ENCODE measurements at places on chromosomes 16 and 17. TPM values are rescaled to one million over a fixed set of nuclear protein-coding genes. Genes with fewer than 3 reads are reported as not detected.

The ADAM11 gene
- not detected for total RNA-seq

The MMP25 gene
- total RNA-seq, result 1.1 TPM

The KRTAP4-9 gene
- total RNA-seq, result not detected

The FOXL1 gene
- 4.2 TPM for total RNA-seq

The FBXL16 gene
- 3.1 TPM for total RNA-seq

- peak; percentile 67 for DNase-seq
These were observed 12.8 kb downstream of the PIMREG start for GRCh38 chr17:6456914-6457687.

- no peak for DNase-seq
These were observed 29.0 kb downstream of the RTN4RL1 start for GRCh38 chr17:1995907-1996799.

- no peak for DNase-seq
These were observed 6.0 kb downstream of the USP36 start for GRCh38 chr17:78834571-78834970.

DNA sequence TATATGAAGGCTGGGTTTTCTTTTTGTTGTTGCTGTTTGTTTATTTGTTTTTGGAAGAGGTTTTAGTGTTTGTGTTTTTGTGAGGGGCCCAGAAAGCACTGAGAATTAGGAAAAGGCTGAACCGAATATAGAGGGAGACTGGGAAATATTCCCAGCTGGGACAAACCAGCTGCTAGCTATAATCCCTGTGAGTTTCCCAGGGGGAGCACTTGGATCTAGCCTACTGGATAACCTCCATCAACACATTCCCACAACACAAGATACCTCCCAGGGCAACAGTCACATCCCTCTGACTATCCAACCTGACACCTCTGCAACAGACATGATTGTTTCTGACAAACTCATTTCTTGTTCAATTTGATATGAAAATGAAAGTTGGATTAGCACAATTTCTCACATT is 16.7 kb downstream of the CDH11 start:
- no peak for DNase-seq

DNA sequence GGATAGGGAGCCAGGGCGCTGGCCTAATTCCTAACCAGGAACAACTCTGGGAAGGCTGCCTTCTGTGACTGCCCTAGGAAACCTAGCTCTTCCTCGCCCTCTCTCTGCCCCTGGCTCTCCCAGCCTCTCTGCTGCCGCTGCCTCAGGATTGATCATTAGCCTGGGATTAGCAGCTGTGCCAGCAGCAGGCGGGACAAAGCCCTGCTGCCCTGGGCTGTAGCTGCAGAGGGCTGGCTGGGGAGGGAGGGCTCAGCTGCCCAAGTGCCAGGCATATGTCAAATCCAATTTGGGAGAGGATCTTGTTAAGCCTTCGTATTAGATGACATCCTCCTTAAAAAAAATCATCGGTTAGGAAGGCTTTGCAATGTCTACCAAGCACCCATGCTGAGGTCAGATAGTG is 144.8 kb upstream of the CCL2 start:
- no peak for DNase-seq

- DNase-seq, result peak; percentile 63
These were observed 661 bp downstream of the TEX2 start for GRCh38 chr17:64262198-64262999.

- DNase-seq, result peak; percentile 66
These were observed 12.0 kb upstream of the CLUH start for GRCh38 chr17:2723505-2723996.

- no peak for DNase-seq
These were observed 35.2 kb upstream of the STH start for GRCh38 chr17:45963889-45964288.

DNA sequence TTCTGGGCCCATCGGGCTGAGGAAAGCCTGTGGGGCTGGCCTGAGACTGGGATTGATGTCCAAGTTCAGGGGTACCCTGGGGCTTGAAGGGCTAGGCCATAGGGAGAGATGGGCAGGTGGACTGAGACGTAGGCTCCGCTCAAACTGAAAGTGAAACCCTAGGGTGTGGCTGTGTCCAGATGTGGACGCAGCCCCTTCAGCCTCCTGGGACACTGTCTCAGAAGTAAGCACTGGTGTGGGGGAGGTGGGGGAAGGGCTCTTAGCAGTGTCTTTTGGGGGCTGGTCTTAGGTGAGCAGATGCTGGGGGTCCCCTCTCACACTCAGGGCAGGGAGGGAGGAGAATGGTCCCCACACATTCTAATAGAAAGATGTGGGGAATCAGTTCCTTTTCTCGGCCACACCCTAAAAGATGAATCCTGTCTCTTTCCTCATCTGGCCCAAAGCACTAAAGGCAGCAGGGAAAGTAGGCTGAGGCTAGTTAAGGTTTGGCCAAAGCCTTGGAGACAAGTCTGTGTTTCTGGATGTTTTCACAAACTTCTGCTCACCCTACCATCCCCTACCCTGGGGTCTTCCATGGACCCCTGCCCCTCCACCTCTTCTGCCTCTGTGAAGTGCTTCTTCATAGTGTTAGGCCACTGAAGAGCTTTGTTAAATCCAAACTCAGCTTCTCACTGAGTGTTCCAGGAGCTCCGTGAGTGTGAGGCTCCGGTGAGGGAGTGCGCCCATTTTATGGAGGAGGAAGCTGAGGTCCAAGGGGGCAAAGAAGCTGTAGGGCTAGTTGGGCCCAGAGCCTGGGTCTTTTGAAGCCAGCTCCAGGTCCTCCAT is 5.6 kb downstream of the FMNL1 start:
- DNase-seq, result peak; percentile 52

GRCh38 chr16:72313903-72314302 is 141.9 kb upstream of the PMFBP1 start:
- no peak for DNase-seq

- no peak for DNase-seq
These were observed 10.9 kb downstream of the SLC13A2 start for GRCh38 chr17:28484296-28484695.

DNA sequence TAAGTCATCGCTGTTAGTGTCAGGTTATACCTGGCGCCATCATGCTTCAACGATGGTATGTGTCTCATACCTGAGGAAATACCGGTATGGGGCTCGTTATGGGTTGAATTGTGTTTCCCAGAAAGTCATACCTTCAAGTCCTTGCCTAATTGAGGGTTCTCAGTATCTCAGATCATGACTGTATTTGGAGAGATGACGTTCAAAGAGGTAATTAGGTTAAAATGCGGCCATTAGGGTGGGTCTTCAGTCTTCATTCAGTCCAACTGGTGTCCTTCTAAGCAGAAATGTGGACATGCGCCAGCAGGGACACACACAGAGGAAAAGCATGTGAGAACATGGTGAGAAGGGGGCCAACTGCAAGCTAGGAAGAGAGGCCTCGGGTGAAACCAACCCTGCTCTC is 37.5 kb upstream of the XYLT1 start:
- DNase-seq, result no peak

DNA sequence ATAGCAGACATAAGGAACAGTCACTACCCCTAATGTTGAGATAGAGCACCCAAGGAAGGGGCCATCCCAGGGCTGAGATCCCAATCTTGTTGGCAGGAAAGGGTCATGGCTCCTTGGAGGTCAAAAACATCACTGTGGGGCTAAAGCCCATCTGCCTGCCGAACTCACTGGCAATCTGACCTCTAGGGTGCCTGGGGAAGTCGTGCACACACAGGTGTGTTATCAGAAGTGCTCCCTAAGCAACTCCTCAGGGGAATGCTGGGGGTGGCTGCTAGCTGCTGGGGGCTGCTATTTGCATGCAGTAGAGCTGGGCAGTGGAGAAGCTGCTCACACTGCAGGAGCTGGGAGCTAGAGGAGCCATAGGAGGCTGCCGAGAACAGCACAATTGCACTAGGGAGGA is 47.5 kb upstream of the PHOSPHO1 start:
- DNase-seq, result no peak

DNA sequence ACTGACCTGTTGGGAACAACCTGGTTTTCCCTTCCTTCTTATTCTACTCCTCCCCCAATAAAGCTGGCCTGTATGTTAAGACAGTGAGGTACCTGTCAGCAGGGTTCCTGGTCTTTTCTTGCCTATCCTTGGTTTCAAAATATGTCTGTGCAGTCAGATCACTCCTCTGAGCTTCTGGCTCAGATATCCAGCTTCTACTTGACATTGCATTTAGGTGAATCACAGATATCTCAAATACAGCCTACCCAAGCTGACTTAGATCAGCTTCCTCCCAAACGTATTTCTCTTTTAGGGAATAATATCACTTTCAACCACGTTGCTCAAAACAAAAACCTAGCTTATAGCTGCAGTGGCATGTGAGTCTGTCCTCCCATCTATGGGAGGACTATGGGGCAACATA is 48.7 kb downstream of the TEX14 start:
- DNase-seq, result no peak

GRCh38 chr16:79334127-79334526 is 266.4 kb downstream of the MAF start:
- no peak for DNase-seq

DNA sequence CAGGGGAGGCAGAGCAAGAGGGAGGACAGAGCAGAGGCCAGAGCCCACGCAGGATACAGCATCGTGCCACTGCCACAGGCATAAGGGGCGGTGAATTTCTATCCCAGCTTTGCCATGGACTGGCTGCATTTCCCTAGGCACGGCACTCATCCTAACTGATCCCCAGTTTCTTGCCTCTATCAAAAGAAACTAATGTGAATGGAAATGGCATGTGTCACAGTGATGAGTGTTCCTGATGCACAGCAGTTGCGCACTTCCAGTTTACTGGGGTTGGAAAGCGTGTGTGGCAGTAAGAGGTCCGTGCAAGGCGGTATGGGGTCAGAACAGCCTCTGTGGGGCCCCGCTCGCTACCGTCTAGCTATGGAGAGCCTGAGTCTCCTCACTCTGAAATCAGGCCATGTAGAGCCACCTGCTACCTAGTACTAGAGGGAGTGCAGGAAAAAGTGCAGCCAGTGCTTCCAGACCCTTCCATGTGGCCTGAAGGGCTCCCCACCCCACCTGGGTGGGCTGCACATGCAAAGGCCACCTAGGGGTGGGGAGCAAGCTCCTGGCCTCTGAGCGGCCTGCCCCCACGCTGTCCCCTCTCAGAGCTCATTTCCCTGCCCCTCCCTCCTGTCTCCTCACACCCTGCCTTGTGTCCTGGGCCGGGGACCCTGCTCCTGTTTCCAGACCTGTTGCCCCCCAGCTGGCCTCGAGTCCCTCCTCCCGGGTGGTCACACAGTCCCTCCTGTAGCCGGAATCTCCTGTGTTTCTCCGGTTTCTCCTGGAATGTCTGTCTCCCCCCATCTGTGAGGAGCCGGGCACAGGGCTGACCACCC is 5.0 kb upstream of the KCNJ18 start:
- no peak for DNase-seq

- no peak for DNase-seq
These were observed 1.1 kb downstream of the G6PC1 start for GRCh38 chr17:42901535-42902229.

- no peak for DNase-seq
These were observed 473.2 kb upstream of the SALL1 start for GRCh38 chr16:51624080-51624775.

- DNase-seq, result no peak
These were observed 156.9 kb downstream of the LAT start for GRCh38 chr16:29141586-29142324.

DNA sequence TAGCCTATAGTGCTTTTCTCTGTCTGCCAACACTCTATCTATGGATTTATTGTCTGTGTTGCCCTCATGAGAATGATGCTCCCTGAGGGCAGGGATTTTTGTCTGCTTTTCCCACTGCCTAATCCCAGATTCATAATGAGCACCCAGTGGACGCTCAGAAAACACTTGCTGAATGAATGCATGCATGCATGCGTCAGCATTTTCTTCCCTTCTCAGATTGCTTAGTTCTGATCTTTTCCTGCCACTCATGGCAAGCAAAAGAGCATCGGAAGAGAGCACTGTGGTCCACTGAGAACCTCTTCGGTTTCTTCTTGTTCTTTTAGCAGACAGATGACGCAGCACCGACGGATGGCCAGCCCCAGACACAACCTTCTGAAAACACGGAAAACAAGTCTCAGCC is 246.8 kb downstream of the RBFOX1 start:
- no peak for DNase-seq

DNA sequence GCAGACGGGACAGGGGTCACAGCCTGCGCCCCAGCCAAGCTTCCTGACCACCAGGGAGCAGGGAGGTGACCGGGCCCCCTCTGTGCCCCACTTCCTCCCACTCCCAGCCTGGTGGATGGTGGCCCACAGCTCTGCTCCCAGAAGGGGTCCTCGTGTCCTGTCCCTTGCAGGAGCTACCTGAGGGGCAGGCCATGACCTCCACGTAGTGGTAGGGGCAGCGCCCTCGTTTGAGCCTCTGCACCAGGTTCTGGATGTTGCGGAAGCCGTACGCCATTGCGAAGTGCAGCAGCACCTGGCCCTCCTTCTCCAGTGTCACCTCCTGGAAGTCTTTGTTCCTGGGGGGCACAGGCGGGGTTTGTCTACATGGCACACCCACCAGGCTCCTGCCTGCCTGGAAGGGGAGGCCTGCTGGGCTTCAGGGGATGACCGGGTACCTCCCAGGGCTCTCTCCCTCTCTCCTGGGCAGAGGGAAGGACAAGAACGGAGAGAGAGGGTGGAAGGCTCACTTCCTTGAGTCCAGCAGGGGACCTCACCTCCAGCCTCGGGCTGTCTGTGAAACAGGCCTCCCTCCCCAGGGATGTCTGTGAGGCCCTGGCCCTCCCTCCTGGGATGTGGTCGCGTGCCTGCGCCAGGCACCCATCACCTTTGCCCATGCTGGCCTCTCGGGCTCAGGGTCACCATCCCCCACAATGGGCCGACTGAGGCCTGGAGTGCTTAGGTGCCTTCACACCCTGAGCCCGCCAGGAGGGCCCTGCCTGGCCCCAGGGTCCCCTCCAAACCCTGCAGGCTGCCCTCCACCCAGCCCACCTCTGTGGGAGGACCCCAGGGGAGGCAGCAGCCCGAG is 4.0 kb downstream of the HAGHL start:
- DNase-seq, result no peak

Measured in left colon (tissue), 2 donors.